NCI-H526 treated with DMSO at 0.1 percent for 48 hours (cell line): ENCODE measurements at places on chromosomes 1 and 21.

- DNase-seq, result no peak
Measured at GRCh38 chr1:205630241-205630640, 1.6 kb downstream of the ELK4 start.

GRCh38 chr1:44020464-44020863 lies 10.8 kb downstream of the SLC6A9 start:
- DNase-seq, result no peak

- DNase-seq, result no peak
Measured at GRCh38 chr1:100575406-100575805, 37.5 kb downstream of the GPR88 start.

- DNase-seq, result no peak
Measured at GRCh38 chr21:28489821-28490350, 502.8 kb downstream of the LTN1 start.

DNA sequence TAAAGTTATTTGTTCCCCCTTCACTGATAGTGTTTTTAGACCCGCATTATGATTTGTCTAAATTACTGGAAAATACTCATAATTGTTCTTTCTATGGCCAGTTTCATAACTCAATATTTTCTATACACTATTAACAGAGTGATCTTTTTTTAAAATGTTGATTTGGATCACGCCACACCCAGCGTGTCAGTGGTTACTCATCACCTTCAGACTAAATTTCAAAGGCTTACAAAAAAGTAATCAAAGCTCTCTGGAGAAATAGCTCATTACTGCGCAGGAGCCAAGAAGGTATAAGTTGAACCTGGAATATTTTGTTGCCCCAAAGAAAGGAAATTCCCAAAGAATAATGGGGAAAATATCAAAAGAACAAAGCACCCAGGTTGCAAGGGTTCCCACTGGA lies 104.9 kb downstream of the EVI5 start:
- DNase-seq, result no peak

- no peak for DNase-seq
Measured at GRCh38 chr21:16509476-16509875, 779.7 kb downstream of the USP25 start.

DNA sequence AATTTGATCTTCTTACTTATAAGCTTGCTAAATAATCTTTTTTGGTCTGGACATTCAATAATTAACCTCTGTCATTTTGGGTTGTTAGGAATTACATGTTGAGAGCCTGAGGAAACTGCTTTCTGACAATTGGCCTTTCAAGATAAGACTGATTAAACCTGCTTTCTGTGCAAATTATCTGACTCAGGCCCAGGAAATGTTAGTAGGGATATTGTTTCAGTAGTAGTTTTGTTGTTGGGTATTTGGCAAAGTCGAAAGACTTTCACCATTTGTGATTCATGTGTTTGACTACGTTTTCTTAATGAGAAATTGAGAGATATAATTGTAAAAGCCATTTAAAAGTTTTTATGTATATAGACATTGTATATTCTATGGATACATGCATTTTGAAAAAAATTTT lies 81.1 kb upstream of the GPR88 start:
- no peak for DNase-seq

DNA sequence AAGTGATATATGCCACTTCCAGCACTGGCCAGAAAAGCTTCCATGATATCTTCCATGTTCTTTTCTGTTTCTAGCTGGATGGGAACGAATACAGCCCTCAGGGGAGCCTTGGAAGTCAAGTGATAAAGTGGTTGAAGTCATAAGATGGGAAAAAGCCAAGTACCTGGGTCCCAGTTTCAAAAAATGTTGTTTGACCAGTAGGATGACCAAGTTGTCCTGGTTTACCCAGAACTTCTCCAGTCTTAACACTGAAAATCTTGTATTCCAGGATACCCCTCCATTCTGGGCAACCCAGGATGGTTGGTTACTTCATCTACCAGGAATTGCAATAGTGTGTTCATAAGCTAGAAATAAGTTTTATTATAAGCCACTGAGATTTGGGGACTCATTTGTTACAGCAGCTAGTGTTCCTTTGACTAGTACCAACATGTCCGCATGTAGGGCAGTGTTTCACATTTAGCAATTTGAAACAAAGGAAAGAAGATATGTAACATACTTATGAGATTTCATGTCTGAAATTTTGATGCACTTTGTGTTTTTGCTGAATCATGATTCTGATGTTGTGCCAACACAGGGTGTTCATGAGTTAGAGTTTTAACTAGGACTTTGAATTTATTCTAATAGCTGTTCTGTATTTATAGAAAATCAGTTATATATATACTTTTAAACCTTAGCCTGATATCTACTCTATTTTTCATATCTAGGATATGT lies 139.9 kb downstream of the TPR start:
- DNase-seq, result no peak

GRCh38 chr21:26397545-26397944 lies 175.5 kb downstream of the CYYR1 start:
- no peak for DNase-seq

- peak; percentile 98 for DNase-seq
Measured at GRCh38 chr1:178575611-178576361, 62.9 kb downstream of the TEX35 start.

DNA sequence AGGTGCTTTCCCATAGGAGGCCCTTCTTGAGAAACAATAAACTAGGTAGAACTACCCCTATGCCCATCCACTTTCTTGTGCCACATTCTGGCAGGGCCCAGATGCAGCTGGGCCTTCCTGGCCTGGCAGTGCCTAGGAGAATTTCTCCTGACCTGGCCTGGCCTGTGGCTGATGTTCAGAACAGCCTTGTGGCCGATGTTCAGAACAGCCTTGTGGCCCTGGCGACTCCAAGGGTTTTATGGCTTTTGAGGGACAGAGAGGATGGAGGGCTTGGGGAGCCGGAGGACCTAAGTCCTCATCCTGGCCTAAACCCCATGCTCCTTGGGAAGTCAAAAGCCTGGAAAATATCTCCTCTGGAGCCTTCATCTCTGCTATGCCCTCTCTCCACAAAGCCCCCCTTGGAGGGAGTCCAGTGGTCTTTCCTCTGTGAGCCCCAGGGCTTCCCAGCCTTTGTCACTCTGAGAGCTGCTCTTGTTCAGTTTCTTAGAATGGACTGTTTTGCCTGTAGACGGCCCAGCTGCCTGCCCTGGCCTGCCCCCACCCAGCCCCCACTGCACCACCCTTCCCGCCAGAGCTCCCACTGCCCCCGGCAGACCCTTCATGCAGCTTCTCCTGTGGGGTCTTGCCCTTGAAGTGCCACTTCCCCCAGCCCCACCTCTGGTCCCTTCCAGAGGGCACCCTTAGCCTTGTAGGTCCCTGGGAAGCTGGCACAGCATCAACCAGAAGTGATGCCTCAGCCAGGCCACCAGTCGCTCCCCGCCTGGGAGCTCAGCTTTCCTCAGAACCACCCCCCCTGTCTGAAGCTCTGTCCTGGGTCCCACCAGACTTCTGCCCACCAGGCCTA lies 7.0 kb downstream of the GPR37L1 start:
- DNase-seq, result no peak

GRCh38 chr1:209349363-209350308 lies 233.9 kb upstream of the CAMK1G start:
- DNase-seq, result no peak

DNA sequence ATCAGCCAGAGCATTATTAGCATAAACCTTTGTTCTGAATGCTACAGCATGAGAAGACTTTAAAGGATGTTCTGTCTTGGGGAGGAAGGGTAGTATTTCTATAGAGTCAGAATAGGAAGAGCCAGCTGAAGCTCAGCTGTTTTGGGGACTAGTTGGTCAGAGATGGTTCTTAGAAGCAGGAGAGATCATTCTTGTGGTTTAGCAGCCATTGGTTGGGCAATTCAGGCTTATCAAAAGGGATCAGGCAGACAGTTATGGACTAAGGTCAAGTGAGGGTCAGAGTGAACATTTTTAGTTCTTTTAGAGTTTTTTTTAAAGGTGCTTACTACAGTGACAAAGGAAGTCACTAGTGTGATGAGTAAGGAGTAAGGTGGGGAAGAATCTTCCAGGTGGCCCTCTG lies 245.5 kb downstream of the RPS6KC1 start:
- no peak for DNase-seq

DNA sequence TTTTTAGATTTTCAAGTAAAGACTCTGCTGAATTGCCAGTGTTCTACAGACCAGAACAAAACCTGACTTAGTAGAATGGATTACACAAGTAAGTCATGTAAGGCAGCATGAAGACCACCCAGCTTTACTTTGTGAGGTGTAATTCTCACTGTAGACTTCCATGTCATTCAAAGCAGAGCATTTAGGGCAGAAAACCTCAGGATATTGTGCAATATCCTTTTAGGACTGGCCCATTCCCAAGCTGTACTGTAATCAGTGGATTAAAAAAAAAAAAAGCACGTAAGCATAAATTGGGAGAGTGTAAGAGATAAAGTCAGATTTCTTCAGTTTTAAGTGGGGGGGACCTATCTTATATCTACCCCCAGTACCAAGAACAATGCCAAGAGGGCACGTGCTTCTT lies 380.5 kb upstream of the PRMT6 start:
- no peak for DNase-seq

DNA sequence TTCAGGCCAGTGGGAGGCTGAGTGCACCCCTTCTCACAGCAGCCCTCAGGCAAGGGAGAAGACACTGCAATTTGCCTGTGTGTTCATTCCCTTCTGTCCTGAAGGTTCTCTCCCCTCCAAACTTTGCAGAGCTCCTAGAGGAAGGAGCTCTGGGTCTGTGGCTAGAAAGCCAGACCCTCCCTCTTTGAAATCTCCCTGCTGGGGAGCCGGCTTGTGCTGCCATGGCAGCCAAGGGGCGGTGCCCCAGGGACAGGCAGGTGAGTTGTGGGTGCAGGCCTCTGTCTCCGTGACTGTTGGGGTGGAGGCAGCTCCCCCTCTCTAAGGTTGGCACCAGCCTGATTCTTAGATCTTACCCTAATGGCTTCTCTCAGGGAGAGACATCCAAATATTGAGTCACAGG lies 53.0 kb downstream of the OLFML2B start:
- DNase-seq, result no peak

DNA sequence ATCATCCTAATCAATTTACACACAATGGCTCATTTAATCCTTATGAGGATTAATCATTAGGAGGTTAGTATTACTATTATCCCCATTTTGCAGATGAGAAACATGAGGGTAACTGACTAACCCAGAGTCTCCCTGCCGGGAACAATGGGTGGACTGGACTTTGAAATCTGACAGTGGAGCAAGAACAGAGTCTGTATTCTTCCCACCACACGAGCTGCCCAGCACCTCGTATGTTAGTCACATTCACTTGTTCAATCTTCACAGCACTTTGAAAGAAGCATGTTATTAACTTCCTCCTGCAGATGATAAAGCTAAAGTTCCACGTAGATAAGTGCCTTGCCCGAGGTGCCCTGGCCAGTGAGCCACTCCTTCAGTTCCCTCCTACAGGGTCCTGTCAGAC lies 12.4 kb downstream of the C8B start:
- DNase-seq, result no peak

- DNase-seq, result no peak
Measured at GRCh38 chr1:198118134-198118533, 38.7 kb upstream of the NEK7 start.

- no peak for DNase-seq
Measured at GRCh38 chr1:84390226-84390625, 8.1 kb upstream of the DNASE2B start.

DNA sequence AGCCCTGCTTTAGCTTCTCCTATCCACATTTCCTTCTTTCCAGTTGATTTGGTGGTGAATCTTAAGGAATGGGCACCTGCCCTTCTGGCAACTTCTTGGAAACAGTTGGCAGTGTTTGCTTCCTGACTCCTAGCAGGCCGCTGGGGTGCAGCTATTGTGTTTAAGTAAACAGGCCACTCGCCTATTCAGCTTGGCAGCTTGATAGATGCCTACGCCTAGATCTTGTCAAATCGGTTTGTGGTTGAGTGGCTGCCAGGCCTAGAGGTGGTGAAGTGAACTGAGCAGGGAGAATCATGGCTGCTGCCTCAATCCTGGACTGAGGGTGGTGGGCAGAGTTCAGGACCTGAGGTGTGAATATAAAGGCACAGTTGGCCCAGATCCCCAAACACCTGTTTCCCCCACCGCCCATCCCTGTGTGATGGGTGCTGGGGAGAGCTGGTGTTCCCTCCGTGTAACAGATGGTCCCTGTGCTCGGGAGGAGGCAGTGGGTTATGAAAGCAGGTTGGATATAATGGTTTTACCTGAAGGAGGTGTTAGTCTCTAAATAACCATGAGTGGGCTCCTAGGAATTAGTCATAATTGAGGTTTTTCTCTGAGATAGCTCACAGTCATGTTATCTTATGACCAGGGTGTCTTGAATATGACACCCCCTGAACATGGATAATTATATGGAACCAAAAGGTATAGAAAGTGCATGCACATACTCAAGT lies 940 bp upstream of the PLA2G2C start:
- DNase-seq, result no peak

DNA sequence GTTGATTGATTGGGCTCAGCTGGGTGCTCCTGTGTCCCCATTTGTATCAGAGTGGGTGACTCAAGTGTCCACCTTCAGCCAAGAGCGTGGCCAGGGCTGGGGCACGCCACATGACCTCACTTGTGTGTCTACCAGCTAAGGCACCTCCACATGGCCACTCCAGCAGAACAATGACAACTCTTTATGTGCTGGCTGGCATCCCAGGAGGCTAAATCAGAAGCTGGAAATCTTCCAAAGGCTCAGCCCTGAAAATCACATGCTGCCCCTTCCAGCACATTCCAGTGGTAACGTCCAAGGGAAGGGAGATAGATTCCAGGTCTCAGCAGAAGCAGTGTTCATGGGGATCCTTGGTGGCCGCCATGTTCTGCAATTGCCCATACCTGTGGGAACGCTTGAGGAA lies 585.5 kb downstream of the AJAP1 start:
- no peak for DNase-seq

GRCh38 chr1:12152113-12152891 lies 14.5 kb upstream of the TNFRSF1B start:
- no peak for DNase-seq

DNA sequence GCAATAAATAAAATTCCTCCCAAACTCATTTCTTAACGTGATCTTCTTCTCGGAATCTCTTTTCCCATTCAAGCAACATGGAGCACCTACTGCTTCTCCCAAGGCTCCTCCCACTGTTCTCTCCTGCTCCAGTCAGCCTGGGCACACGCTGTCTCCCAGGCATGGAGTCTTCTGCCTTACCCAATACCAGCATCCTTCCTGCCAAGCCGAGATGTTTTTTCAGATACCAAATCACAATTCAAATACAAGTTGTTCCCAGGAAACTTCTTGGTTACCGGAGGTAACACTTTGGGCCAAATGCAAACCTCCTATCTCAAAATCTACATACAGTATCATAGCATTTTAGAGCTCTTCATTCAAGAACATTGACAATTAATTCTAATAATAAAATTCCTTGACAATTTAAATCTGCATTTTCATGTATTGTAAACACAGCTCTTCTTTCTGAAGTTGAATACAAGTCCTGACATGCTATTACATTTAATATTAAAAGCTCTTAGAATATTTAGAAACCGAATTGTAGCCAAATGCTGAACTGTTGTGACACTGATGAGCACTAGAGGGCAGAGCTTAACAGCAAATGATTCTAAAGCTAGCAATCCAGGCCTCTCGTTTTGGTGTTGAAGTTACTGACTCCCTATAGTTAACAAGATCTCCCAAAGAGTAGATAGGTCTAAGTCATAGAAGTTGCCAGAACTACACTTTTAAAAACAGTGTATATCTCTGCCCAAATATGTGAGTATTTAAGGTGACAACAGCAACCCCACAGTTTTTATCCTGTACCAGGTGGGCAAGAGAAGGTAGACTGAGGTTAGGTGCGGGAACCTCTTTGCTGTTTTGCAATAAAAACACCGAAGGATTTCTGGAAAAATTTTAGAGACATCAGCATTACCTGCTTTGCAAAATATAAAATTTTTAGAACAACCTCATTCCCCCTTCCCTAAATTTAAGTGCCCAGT lies 52.3 kb downstream of the BCAR3 start:
- DNase-seq, result peak; percentile 69
